LHCN-M2 (cell line): ENCODE measurements at places on chromosomes 7 and 10.

DNA sequence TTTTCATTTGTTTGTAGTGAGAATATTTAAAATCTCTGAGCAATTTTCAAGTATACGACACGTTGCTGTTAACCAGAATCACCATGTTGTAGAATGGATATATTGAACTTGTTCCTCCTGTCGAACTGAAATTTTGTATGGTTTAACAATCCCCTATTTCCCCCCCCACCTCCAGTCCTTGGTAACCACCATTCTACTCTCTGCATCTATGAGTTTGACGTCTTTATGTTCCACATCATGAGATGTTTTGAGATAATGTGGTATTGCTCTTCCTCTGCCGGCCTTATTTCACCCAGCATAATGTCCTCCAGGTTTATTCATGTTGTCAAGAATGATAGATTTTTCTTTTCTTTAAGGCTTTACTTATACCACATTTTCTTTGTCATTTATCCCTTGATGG, 17.4 kb upstream of the PRKCQ start:
- no peak for DNase-seq

DNA sequence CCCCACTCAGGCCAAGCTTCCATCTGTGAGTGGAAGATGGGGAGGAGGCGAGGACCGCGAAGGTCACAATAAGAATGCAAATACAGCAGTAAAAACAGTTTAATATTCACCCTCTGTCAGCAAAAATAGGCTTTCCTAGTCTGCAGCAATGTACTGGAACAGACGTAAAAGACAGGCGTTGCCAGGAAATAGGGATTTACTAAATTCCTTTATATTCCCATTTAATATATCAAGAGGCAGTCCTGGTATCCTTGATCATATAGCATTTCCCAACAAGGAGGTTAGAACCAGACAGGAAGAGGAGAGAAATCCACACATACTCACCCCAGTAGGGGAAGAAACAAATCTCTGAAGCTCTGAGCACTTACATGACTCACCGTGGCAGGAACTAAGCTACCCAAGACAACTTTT, 1054.9 kb upstream of the C7orf33 start:
- DNase-seq = peak; percentile 81

DNA sequence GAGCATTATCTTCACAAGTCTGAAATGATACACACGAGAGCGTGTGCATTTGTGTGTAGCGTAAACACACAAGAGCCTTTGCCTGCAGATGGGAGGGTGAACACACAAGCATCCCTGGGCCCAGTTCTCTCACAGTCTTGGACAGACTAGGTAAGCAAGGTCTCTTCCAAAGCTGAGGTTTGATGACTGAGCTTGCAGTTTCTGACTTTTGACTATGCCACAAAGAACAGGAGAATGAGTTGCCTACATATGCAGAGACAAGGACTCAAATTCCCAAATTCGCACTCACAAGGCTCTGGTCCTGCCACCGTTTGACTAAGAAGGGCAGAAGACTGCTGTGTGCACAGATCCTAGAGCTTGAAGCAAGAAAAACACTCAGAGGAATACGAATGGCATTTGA, 55.8 kb downstream of the FAM53B start:
- no peak for DNase-seq

DNA sequence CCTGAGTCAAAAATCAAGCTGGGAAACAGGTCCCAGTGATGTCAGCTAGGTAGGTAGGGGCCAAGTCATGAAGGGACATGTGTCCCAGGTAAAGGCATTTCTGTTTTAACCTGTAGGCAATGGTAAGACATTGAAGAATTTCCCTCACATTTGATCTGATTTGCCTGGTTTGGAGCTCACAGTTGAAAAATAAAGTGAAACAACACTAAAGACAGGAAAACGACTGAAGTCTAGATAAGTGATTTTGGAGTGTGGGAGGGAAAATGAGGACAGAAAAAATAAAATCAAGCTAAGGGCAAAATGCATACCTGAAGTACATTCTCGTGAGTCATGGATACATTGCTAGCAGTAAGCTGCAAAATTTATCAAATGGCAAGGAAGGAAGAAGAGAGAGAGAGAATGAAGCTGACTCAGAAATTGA, 169.9 kb downstream of the SKIDA1 start:
- DNase-seq = no peak

GRCh38 chr7:29476916-29477315, 86.7 kb upstream of the PRR15 start:
- DNase-seq = no peak

DNA sequence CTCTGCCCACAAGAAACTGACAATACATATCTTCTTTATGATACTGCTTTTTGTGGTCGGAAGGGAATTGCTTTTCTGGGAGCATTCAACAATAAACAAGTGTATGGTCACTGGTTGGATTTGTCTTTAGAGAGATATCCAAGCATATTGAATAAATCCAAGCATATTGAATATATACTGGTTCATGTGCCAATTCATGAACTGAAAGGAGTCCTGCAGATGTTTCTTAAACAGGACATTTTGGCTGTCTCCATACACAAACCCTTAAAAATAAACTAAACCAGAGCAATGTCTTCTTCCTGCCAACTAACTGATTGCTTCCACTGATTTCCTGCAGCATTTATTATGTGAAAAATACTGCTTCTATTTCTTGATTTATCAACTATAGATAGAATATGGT, 173.9 kb downstream of the FOXP2 start:
- no peak for DNase-seq

- DNase-seq = no peak
Observed at GRCh38 chr10:44961931-44962750, 2.5 kb downstream of the RASSF4 start.

- no peak for DNase-seq
Observed at GRCh38 chr10:101940916-101941315, 97.3 kb upstream of the KCNIP2 start.

- DNase-seq = peak; percentile 92
Observed at GRCh38 chr7:94298943-94299342, 95.8 kb upstream of the COL1A2 start.
